NCI-H187 (cell line): ENCODE measurements at places on chromosomes 5 and 9.
A peak's percentile ranks its signal among the peaks of the same experiment; 100 is the strongest.

DNA sequence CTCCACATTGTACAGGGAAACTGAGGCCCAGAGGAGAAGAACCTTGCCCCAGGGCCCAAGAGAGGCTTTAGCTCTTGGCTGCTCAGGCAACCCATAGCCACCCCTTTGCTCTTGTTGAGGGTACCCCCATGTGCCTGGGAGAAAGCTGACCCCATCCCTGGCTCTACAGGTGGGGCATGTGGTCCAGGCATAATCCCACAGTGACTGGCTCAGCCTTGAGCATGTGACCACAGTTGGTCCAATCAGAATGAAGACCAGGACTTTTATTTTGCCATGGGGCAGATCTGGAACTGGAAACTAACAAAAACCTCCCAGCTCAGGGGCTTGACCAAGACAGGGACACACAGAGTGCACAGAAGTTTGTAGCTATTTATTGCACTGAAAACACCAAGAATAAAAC, 29.3 kb downstream of the SLC6A7 start:
- no peak for DNase-seq

GRCh38 chr5:77859306-77859705, 83.2 kb upstream of the TBCA start:
- DNase-seq, result no peak

DNA sequence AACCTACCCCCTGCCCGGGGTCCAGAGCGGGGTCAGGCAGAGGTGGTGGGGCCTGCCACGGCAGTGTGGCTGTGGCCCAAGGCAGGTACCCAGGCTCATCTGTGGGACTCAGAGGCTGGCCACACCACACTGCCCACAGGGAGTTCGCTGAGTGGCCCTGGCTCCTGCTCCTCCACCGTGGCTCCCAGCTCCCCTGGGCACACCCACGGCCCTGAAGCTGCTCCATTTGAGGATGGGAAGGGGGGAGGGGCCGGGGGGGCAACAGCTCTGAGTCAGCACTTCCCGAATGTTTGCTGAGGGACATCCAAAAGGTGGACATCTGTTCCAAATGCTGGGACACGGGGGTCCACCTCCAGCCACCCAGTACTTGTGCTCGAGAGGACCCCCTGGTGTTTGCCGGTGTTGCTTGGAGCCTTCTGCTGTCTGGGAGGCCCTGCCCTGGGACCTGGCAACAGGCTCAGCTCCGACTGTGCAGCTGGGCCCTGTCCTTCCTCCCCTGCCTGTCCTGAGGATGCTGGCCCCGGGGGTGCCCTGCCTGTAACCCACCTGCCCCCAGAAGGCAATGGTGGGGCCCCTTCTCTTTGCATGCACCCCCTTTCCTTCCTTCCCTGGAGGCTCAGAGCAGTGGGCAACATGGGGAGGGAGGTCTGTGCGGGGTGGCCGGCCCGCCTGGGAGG, 2.5 kb upstream of the NRARP start:
- DNase-seq, result no peak

DNA sequence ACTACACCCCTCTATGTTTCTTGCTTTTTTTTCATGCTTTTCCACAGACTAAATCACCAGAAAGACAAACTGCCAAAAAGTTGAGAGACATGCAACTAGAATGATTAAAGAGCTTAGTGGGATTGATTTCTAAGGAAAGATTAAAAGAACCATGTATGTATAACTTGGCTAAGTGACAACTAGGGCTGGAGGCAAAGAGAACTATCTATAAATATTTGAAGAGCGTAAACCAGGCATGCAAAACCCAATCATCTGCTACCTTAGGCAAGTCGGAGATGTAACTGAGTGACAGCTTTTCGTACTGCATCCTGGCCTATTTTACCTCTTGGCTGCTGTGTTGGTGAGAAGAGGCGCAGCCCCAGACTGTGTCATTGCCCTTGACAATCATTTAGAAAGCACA, 121.0 kb upstream of the TLX3 start:
- DNase-seq, result no peak

- DNase-seq, result peak; percentile 10
Measured at GRCh38 chr5:111779922-111780292, 22.9 kb upstream of the NREP start.

DNA sequence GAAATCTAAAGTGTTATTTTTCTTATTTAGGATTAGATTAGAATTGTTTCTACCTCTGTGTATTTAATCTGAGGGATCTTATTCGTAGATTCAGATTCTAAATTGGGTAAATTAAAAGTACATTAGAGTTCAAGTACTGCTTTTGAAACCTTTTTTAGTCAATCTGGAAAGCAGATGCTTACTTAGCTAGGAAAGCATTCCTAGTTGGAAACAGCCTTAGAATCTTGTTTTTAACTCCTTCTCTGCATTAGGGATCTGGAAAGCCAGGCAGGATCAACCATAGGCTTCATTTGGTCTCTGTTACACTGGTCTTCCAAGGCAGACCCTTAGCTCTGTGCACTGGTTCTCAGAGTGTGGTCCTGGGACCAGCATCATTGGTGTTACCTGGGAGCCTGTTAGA, 247.4 kb downstream of the NR3C1 start:
- no peak for DNase-seq

- DNase-seq, result peak; percentile 19
Measured at GRCh38 chr5:55633574-55634208, 78.4 kb downstream of the SLC38A9 start.

DNA sequence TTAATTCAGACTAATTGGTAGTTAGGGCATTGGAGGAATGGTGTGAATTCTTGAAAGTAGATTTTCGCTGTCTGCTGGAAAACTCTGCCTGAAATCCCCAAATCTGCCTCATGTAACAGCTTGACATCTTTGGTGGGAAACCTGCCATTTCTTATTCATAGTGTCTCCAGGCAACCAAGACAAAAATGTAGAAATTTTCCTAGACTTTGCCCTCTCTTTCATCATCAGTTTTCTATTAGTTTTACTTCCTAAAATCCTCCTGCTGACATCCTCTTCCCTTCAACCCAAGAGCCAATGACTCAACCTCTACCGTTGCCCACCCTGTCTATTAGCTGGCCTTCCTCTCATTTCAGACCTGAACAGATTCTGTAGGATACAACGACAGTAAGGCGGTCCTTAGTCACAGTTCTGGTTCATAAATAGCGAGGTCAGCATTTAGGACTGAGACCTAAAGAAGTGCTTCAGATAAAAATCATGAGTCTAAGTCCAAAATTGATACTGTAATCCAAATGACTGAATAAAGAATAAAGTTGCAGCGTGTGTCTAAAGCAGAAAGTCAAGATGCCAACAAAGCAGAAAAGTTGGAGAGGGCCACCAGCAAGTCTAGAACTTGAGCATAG, 133.9 kb downstream of the MUSK start:
- DNase-seq, result no peak

GRCh38 chr9:116181853-116182610, 28.4 kb downstream of the PAPPA start:
- DNase-seq, result no peak

DNA sequence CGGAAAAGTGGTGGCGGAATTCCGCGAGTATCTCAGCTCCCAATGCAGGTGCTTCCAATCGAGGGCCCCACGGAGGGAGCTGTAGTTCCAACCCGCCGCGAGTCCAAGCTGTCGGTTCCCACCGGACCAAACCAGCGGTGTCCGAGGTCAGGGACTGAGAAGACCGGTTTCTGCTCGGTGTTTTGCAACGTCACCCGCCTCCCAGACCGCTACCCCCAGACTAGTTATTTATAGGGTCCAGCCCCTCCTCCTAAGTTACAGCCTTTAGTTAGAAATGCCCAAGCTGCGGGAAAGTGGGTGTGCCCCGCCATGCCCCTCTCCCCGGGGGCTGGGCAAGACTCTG, 677 bp upstream of the MYORG start:
- DNase-seq, result no peak

GRCh38 chr9:1087120-1087881, 37.1 kb downstream of the DMRT2 start:
- DNase-seq, result no peak

DNA sequence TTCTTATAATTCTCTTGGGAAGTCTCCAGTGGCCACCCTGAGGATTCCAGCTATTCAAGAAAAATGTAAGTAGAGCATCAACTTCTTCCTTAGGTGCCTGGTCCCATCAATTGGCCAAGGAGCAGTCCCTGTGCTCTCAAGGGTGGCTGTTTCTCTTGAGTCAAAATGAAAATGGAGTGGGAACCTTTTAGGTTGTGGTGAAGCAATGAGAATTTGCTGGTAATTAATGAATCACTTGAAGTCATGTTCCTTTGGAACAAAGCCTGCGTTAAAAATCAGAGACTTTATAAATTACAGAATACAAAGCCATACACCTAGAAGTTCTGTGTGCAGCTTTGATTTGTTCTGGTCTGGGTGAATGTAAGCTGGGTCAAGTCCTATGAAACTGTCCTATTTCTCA, 48.9 kb downstream of the IL31RA start:
- no peak for DNase-seq

DNA sequence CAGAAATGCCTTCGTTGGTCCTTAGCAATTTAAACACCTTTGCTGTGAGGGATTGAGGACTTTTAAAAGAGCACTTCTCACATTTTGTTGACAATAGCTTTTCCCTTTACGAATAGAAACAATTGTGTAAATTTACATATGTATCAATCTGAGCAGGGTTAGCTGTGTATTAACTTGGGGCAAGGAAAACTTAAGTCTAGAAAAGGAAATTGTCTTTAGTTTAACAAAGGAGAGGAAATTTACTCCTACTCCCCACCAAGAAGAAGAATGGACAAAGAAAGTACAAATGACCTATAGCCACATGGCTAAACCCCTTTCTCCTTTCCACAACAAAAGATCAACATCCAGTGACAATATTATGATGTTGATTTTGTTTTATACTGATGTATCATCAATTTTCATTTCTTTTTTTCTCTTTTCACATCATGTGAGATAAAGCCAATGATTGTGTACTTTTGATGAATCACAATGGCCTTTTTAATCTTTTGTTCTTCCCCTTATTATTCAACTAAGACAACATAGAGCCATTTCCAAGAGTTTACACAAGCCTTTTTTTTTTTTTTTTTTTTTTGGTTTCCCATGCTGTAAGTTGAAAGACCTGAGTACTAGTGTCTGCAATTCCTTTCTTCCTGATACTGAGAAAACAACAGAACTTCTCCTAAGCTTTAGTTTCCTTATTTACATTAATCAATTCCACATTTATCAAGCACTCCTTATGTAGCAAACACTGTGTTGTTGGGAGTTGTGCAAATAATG, 19.0 kb downstream of the FOXB2 start:
- no peak for DNase-seq

GRCh38 chr5:78727786-78728761, 79.5 kb upstream of the LHFPL2 start:
- DNase-seq, result no peak

- DNase-seq, result no peak
Measured at GRCh38 chr5:35781181-35781790, 75.4 kb upstream of the IL7R start.

DNA sequence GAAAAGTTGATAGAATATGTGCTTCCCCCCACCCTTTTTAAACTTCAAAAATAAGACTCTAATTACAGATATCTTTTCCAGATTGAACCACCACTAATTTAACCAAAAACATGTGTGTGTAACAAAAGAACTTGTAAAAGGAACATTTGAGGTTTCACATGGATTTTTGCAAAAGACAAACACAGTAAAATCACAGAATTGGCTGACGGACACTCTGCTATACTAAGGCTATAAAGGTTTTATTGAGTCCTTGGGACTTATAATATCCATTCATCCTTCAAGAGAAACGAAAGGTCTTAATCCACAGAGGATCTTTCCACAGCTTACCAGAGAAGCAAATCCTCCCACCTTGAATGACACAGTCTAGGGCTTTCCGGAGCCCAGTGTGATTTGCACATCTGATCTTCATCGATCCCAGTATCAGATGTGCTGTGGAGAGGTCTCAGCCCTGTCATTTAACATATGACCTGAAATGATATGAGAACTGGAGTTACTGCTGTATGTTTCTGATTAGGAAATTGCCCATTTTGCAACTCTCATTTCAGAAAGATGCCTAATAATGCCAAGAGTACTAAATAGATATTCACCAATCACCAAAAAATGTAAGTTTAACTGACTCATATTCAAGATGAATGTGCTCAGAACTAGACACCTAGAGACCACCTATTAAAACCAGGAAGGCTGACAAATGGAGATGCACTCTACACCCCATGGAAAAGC, 256.5 kb upstream of the FBXL7 start:
- DNase-seq, result no peak

- DNase-seq, result no peak
Measured at GRCh38 chr9:81559709-81560108, 129.6 kb downstream of the TLE1 start.

DNA sequence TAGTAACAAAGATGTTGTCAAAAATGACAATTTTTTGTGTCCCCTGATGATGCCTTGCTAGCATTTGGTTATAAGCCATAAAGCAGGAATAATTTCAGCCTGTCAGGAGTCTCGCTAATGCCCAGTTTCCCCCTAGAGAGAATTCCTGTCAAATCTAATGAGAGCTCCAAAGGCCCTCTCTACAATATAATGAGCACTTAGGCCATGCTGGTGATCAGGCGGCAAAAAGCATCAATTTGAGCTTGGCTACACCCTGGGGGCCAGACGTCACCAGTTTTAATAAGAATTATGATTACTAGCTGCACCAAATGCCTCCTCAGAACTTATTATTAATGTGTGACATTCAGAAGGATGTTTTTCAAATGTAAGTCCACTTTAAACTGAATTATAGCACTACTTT, 6.1 kb downstream of the TLE1 start:
- DNase-seq, result no peak

DNA sequence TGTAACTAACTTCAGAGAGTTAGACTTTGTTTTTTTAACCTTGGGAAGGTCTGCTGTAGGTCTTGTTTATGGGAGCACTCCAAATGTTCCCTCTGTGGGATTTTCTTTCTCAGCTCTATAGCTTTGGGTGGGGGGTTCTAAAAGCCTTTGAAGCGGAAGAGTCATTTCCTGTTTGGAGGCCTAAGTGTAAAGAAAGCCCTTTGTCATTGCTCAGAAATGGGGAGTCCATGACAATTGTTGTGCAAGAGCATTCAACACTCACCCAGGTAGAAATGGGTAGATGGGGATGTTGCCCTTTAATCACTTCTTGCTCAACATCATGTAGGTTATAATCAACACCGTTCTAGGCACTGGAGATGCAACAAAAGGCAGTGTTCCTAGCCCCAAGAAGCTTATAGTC, 30.3 kb upstream of the MAST4 start:
- no peak for DNase-seq

DNA sequence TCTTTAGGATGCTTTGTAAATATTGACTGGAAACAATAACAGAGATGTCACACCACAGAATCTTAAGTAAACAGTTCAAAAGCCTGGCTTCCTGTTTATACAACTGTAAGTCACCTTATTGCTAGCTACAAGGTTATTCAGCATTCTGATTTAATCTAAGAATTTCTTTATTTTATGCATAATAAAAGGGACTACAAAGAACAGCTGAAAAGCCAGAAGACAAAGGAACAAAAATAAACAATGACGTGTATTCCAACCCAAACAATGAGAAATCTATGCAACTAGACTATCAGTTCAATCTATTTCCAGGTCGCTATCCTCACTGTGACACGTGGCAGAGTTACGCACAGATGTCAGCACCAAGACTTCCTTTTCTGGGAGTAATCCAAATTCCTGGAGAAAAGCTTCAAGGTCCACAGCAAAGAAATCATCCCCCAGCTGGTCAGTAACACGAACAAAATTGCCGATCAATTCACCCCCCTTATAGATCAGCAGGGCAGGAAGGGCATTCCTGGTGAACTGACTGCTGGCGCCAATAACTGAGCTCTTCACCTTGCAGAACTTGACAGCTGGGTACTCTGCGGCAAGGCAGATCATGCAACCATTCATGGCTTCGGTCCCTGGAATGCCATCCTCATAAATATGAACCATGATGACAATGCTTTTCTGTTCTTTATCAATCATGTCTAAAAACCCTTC, 8.4 kb downstream of the PDCL start:
- DNase-seq, result no peak

- no peak for DNase-seq
Measured at GRCh38 chr5:142445266-142445665, 120.4 kb upstream of the SPRY4 start.
